ENCODE measurements at places on chromosomes 3 and 15.

DNA sequence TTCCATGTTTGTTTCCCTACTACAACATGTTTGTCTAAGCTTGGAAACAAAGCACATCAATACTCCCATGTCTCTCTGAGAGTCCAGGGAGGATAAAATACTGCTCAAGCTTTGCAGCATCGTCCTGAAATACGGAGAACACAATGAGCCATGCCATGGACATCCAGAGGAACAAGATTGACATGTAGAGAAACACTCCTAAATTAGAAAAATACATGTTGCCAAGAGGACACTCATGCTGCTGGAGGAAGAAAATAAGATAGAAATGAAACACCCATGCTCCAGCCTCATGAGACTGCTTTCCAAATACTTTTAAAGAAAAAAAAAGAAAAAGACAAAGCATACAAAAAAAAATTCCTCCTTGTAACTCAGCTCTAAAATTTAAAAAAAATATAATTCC lies 387.0 kb downstream of the ERC2 start:
- no peak for DNase-seq

- DNase-seq: peak; percentile 14
Observed at GRCh38 chr3:122255757-122256439, 69.2 kb upstream of the CSTA start.

DNA sequence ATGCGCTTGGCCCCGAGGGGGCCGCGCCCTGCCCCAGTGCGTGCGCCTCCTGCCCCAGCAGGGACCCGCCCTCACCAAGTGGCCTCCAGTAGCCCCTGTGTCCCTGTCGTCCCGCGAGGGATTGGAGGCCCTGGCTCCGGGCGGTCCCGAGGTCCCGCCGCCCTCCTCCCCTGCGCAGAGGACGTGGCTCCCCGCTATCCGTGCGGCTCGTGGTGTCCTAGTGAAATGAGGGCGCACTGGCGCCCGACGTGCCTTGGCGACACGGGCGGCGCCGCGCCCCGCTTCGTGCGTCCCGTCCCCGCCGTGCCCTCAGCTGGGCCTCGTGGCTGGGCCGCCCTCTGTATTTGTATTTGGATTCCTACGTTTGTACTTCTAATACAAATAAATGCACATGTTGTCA lies 557.5 kb downstream of the OCA2 start:
- DNase-seq: no peak

GRCh38 chr3:116749388-116749787 lies 39.8 kb downstream of the TUSC7 start:
- DNase-seq: no peak

- DNase-seq: no peak
Observed at GRCh38 chr3:187735837-187736236, 9.4 kb downstream of the BCL6 start.

- DNase-seq: peak; percentile 29
Observed at GRCh38 chr3:7713724-7714123, 787.9 kb upstream of the LMCD1 start.

GRCh38 chr3:40615918-40616819 lies 91.4 kb downstream of the ZNF621 start:
- peak; percentile 66 for DNase-seq

DNA sequence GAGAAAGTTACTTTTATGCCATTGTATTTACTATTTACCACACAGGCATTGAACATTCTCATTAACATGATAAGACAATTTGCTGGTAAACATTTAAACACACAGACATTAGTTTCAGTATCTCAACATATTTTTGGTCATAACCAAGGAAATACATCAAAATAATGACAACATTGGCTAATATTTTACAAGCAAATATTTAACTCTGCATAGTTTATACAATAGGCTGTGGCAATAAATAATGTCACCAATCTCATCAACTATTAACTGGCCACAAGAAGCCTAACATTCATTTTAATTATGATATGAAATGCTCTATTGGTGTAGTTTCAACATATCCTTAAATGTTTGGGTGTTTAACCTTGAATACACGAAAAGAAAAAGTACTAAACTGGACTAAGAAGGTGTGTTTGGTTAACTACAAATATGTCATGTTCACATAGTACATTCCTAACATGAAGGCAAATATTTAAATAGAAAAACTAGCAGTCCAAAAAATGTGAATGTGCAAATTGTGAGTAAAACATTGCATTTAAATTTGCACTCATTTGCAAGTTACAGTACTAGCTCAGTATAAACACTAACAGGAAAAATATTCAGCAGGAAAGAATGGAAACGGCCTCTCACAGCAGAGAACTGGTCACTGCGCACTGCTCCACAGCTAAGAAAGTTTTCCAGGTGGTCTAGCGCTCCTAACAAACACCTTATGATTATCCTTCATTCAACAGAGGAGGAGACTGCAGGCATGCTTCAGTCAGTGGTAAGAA lies 106.6 kb downstream of the GLDN start:
- DNase-seq: no peak

- DNase-seq: no peak
Observed at GRCh38 chr3:144457758-144458157, 486.1 kb downstream of the DIPK2A start.

- DNase-seq: no peak
Observed at GRCh38 chr15:99509686-99510461, 55.9 kb upstream of the MEF2A start.

DNA sequence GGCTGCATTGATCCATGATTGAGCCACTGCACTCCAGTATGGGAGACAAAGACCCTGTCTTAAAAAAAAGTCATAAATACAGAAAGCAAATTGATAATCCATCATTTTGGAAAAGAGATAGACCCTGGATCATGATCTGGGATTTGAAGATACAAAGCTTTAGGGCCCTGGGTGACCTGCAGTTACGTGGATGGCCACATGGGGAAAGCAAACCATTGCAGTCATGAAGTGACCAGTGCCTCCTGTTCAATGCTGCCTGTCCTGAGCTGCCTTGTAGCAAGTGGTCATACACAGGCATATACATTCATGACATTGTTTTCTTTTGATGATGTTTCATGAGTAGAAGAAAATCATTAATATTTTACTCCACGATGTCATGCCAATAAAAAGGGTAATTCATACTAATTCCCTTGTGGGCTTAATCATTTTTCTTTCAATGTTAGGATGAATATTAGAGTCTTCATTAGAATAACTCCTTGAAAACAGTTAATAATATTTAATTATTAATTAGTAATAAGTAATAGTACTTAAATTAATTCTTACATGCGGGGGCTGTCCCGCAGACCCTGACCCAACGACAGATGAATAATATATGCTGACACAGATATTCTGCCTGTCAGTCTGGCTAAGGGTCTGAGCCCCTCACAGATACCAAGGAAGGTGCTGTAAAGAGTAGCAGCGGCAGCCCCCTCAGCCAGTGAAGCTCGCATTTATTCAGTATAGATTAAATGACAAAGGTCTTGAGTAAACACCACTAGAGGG lies 109.0 kb upstream of the UNC13C start:
- no peak for DNase-seq

GRCh38 chr15:70701891-70702568 lies 61.3 kb downstream of the UACA start:
- DNase-seq: no peak

DNA sequence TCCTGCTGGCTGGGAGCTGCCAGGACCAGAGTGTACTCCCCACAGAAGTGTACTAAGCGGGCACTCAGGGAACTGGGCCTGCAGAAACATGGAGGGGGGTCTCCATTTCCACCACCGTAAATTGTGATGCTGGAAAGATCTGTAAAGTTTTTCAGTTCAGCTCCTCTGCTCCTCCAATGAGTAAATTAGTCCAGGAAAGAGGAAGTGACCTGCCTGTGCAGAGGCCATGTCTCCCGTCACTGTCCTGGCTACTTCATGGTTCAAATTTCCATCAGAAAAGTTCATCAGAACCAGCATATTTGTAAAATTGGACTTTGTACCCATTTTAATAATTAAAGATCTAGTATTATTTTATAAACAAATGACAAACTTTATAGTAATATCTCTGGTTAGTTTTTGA lies 226.7 kb upstream of the THBS1 start:
- no peak for DNase-seq

DNA sequence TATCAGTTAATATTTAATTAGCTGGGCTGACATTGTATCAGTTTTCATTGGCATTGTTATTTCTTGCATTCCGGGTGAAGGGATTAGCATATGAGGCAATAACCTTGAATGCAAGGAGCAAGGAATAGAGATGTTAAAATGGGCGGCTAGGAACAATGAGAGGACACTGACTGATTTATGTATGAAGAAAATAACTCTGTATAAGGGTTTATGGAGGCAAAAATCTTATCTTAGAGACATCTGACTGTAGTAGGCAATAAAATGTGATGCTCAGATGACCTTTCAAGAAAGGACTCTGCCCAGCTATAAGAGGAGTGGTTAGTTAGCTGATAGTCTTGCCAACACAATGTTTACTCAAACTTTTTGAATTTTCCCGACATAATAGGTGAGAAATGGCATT lies 158.3 kb downstream of the EFHB start:
- DNase-seq: no peak

GRCh38 chr15:26352909-26353308 lies 420.0 kb downstream of the GABRB3 start:
- no peak for DNase-seq

- no peak for DNase-seq
Observed at GRCh38 chr15:60894347-60894746, 334.8 kb downstream of the RORA start.

DNA sequence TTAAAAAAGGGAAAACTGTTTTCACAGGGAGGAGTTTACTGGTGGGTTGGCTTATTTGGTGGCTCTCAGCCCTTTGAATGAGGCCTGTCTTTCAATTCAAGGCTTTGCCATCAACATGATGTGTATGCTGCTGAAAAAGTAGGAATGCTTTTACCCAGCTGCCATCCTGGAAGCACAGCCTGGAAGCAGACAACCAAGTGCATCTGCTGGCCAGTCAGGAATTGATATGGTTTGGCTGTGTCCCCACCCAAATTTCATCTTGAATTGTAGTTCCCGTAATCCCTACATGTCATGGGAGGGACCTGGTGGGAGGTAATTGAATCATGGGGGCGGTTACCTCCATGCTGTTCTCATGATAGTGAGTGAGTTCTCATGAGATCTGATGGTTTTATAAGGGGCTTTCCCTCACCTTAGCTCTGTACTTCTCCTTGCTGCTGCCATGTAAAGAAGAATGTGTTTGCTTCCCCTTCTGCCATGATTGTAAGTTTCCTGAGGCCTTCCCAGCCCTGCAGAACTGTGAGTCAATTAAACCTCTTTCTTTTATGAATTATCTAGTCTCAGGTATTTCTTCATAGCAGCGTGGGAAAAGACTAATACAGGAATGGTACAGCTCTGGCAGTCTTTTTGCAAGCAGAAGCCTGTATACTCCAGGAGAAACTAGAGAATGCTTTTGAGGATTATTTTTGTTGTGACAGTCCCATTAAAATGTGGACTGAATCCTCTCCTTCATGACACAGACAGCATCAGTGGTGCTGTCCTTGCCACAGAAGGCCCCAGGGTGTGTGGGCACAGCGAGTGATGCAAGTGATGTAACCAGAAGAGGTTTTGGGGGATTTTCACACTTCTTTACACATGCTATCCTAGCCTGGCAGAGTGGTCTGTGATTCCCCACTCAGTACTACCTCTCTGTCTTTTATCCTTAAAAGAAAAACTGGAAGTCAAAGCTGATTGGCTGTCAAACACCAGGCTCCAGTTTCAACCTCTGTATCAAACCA lies 20.0 kb downstream of the PLCL2 start:
- no peak for DNase-seq

DNA sequence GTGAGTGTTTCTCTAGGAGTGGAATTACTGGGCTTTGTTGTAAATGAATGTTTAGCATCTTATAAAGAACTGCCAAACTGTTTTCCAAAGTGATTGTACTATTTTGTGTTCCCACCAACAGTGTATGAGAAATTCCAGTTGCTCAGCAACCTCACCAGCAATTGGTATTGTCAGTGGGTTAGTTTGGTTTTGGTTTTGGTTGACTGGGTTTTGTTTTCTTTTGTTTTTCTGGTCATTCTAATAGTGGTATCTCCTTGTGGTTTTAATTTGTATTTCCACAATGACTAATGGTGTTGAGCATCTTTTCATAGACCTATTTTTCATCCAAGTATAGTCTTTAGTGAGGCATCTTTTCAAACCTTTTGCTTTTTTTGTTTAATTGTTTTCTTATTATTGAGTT lies 27.1 kb downstream of the FILIP1L start:
- DNase-seq: no peak

DNA sequence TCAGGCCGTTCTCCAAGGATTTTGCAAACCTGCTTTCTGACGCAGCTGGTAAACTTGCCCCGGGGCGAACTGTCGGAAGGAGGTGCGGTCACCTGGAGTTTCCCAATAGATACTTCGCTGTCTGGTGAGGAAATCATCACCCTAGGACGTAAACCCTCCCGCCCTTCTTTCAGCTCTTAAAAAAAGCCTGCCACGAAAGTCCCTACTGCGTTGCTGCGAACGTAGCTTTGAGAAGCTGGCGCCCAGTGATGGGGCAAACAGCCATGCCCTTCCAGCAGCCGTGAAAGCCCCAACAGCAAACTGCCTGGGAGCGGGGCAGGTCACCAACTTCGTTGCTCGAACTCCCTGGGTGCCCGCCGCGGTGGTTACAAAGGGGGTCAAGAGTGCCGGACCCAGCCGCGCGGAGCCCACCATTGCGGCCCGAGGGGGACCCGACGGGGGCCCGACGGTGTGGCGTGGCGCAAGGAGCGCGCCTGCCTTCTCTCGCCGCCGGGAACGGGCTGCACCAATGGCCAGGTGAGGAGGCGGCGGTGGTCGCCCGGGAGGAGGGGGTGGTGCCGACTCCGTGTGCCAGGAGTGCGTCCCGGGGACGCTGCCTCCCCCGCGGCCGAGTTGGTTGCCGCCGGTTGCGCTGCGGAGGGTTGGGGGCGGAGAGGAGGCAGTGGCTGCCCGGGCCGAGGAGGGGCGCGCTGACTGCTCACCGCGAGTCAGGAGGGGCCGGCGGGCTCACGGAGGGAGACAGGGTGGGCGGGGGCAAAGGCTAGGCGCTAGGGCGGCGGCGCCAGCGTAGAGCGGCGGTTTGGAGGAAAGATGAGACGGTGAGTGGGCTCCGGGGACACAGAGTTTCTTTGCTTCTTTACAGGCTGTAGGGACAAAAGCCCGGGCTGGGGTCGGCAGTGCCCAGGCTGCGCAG lies at the start of gene PHLDB2:
Gene PHLDB2, plus strand, starts transcription at position 205 of the 913 bp plus-strand sequence. CDS start 24,813 bp downstream, outside the sequence.
- DNase-seq: no peak

GRCh38 chr15:55116636-55117035 lies 80.1 kb downstream of the RSL24D1 start:
- DNase-seq: no peak

DNA sequence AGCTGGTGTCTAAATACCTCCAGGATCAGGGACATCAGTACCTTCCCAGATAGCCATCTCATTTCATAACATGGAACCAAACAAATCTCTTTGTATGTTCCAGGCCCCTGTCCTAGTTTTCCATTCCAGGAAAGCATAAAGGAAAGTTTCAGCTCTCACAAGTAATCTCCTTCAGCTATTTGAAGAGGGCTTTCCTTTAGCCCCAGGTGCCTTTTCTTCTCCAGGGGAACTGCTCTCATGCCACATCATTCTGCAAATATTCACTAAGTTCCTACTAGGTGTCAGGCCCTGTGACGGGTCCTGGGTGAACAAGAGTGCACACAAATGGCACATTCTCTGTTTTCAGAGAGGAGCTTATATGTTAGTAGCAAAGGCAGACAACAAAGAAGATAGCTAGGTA lies 136.1 kb downstream of the ADAMTS9 start:
- peak; percentile 84 for DNase-seq

- no peak for DNase-seq
Observed at GRCh38 chr3:32531010-32531647, 28.5 kb upstream of the CMTM6 start.

- no peak for DNase-seq
Observed at GRCh38 chr3:30685267-30685667, 78.9 kb downstream of the TGFBR2 start.

GRCh38 chr3:159029306-159030026 lies 227.6 kb downstream of the MFSD1 start:
- no peak for DNase-seq

- DNase-seq: no peak
Observed at GRCh38 chr3:143120716-143121240, 1.2 kb downstream of the CHST2 start.
